ENCODE measurements at places on chromosomes 12 and 14. TPM values are rescaled to one million over a fixed set of nuclear protein-coding genes. Genes with fewer than 3 reads are reported as not detected.

The ARMH4 gene
- 15.6 TPM for polyA plus RNA-seq

The METTL3 gene
- 96.1 TPM for polyA plus RNA-seq

The RASAL1 gene
- 0.27 TPM for polyA plus RNA-seq

The DTD2 gene
- polyA plus RNA-seq = 21.7 TPM

DNA sequence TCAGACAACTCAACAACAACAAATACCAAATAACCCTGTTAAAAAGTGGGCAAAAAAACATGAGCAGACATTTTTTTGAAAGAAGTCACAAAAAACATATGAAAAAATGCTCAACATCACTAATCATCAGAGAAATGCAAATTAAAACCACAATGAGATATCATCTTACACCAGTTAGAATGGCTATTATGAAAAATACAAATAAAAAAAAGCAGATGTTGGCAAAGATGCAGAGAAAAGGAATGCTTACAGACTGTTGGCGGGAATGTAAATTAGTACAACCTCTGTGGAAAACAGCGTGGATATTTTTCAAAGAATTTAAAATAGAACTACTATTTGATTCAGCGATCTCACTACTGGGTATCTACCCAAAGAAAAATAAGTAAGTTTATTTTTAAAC, 114.0 kb downstream of the SLC38A4 start:
- H3K4me1 ChIP-seq = no peaks in the 10 kb centered on the region
- no peaks in the 10 kb centered on the region for H3K27me3 ChIP-seq
- no peak for DNase-seq
- H3K36me3 ChIP-seq = no peaks in the 10 kb centered on the region
- no peak overlapping the region for H3K4me3 ChIP-seq

GRCh38 chr12:131912518-131913274, 16.4 kb upstream of the PUS1 start:
- peak; percentile 63 for DNase-seq
- H3K27ac ChIP-seq = no peak overlapping the region
- H3K36me3 ChIP-seq = peaks cover 97% of the 10 kb centered on the region

DNA sequence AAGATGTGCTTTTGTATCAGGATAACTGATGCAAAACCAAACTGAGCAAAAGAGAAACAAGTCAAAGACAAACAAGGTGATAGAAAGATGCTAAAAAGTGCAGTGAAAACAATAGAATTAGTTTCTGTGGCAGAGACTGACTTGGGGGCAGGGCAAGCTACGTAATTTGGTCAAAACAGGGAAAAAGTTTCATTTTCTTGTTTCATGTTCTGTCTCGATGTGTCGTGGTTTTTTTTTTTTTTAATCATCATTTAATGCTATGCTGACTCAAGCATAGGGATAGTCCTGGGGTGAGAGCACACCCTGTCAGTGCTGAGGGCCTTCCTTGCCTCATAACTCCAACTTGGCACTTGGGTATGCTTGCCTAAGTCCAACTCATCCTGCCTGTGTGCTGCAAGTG, 144.1 kb upstream of the PTPRQ start:
- H3K4me1 ChIP-seq = no peaks in the 10 kb centered on the region
- no peaks in the 10 kb centered on the region for H3K27me3 ChIP-seq
- no peaks in the 10 kb centered on the region for H3K36me3 ChIP-seq
- H3K4me3 ChIP-seq = no peak overlapping the region

GRCh38 chr14:22147716-22148115, 441.3 kb downstream of the DAD1 start:
- DNase-seq = no peak
- no peaks in the 10 kb centered on the region for H3K27me3 ChIP-seq

DNA sequence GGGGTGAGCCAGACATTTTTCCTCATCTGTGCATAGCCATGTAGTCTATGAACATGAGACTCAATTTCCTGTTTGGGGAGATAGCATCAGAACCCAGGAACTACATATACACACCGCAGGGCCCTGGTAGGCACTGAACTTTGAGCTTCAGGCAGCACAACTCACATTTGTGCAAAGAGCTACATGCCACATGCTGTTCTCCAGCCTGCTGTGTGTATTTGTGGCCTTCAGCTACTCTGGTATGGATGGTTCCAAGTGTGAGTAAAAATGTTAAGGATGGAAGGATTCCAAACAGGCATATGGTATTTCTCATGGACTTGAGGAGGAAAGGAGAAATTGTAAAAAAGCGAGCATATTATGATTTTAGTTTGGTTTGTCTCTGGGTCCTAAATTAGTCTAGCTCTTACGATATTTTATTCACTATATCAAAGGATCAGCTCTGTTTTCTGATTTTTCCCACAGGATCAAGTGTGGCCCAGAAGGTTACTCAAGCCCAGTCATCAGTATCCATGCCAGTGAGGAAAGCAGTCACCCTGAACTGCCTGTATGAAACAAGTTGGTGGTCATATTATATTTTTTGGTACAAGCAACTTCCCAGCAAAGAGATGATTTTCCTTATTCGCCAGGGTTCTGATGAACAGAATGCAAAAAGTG, 422.4 kb upstream of the OR4E1 start:
- no peak overlapping the region for H3K4me3 ChIP-seq
- no peak overlapping the region for H3K27ac ChIP-seq
- H3K4me1 ChIP-seq = no peaks in the 10 kb centered on the region

DNA sequence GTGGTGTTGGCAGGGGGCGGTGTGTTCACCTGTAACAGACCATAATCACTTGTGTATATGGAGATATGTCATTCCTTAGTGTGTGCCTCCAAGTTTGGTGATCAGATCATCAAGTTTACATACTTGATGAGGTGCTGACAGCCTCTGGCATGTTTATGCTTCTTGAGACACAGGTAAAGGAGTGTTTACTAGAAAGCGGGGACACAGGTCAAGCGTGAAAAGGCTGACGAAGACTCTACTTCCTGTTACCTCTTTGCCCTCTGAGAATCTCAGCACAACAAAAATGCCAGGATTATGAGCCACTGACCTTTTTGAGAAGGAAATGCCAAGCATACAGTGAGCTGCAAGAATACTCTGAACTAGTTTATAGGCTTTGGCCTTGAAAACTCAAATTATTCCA, 29.6 kb downstream of the PRDM4 start:
- no peaks in the 10 kb centered on the region for H3K27me3 ChIP-seq
- no peak overlapping the region for H3K4me3 ChIP-seq
- no peak for DNase-seq
- no peaks in the 10 kb centered on the region for H3K4me1 ChIP-seq
- H3K27ac ChIP-seq = no peak overlapping the region

DNA sequence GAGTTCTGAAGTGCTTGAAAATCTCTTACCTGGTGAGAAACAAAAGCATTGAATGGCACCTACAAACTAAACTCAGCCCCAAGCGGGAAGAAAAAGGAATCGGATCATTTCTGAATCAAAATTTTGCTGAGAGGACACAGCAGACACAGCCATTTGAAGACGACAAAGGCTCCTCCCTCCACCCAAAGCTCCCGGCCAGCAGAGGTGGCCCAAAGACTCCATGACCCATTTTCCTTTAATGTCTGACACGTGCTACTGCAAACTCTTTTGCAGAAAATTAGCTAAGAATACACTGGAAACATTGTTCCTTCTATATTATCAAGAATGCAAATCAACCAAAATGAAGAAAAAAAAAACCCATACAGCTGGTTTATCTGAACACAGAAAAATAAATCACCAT, 85.9 kb upstream of the FOXN3 start:
- H3K4me3 ChIP-seq = no peak overlapping the region
- no peaks in the 10 kb centered on the region for H3K36me3 ChIP-seq
- H3K4me1 ChIP-seq = no peaks in the 10 kb centered on the region
- no peak overlapping the region for H3K27ac ChIP-seq
- no peaks in the 10 kb centered on the region for H3K27me3 ChIP-seq

DNA sequence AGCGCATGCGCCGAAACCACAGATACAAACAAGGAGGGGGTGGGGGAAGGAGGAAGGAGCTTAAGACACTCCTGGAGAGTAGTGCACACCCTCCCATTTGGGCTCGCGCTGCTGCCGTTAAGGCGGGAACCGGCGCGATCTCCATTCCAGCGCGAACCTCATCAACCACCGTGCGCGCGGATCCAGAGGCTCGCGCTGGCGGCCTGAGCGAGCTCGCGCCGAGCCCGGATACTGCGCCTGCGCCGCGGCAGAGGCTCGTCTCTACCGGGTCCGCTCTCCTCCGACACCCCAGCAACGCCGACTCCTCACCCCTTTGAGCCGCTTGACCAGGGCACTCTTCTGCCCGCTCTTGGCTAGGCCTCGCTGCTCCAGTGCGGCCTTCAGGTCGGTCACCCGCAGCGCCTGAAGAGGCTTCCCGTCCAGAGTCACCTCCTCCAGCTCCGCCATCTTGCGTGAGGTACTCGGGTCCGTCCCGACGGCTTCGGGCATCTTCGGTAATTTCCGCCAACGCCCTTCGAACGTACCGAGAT, at the start of gene ACIN1:
Gene ACIN1 (minus strand): TSS at position 471 of the 530 bp plus-strand sequence. CDS start 24 bp downstream, at position 447.
- H3K4me1 ChIP-seq = peaks cover 15% of the 10 kb centered on the region
- peak; percentile 87 for DNase-seq
- no peaks in the 10 kb centered on the region for H3K36me3 ChIP-seq
- no peaks in the 10 kb centered on the region for H3K27me3 ChIP-seq

DNA sequence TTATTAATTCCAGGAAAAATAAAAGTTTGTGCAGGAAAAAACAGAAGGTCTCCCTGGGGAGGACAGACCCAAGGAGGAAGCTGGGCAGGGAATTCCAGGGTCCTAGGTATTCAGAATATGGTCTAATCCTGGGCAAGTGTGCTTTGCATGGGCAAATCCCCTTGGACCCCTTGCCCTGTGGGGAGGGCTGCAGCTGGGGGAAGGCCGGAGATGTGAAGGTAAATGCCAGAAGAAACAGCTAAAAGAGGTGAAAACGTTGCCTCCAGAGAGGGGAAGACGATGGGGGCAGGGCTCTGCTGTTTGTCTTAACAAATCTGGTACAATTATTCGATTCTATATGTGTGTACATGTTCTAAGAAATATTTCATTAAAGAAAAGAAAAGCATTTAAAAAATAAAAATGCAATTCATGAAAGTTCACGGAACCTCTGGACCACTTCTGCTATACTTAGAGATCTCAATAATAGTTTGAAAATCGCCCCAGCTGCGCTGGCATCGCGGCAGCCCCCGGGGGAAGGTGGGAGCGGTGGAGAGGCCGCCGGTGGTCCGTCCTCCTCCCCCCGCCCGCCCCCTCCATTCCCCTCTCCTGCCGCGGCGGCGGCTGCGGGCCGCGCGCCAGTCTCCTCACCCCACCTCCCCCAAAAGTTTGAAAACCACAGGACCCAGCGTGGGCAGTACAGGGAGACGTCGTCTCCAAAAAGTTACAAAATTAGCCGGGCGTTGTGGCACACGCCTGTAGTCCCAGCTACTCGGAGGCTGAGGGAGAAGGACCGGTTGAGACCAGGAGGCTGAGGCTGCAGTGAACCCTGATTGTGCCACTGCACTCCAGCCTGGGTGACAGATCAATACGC, 1.5 kb upstream of the PRPF40B start:
- peak overlapping the region; percentile 77 for H3K27ac ChIP-seq
- H3K27me3 ChIP-seq = no peaks in the 10 kb centered on the region
- H3K4me1 ChIP-seq = peaks cover 11% of the 10 kb centered on the region
- peak overlapping the region; percentile 46 for H3K4me3 ChIP-seq
- no peak for DNase-seq

DNA sequence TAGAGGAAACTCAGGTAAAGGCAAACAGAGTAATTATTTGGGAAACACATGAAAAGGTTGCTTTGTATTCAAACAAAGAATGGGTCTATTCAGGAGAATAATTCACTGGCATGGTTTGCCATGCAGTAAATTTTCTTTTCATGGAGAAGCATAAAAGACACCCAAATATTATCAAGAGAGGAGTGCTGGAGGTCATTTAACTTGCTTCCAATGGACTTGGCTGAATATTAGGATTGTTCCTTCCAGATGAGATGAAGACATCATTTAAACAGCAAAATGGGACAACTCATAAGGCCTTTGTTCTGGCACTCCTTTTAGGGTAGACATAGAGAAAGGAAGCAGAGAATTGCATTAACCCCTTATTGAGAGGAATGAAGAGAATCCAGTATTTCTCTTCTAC, 38.7 kb downstream of the WIF1 start:
- H3K27me3 ChIP-seq = no peaks in the 10 kb centered on the region
- no peak overlapping the region for H3K27ac ChIP-seq
- H3K4me1 ChIP-seq = no peaks in the 10 kb centered on the region

GRCh38 chr12:118526255-118527095, 150.1 kb downstream of the SUDS3 start:
- H3K4me3 ChIP-seq = no peak overlapping the region
- no peaks in the 10 kb centered on the region for H3K4me1 ChIP-seq
- no peaks in the 10 kb centered on the region for H3K36me3 ChIP-seq
- H3K27me3 ChIP-seq = no peaks in the 10 kb centered on the region

GRCh38 chr14:22122227-22122818, 448.7 kb upstream of the OR4E1 start:
- DNase-seq = no peak
- no peaks in the 10 kb centered on the region for H3K27me3 ChIP-seq
- no peak overlapping the region for H3K27ac ChIP-seq
- no peaks in the 10 kb centered on the region for H3K36me3 ChIP-seq
- no peaks in the 10 kb centered on the region for H3K4me1 ChIP-seq

- H3K36me3 ChIP-seq = no peaks in the 10 kb centered on the region
- H3K4me1 ChIP-seq = peaks cover 3% of the 10 kb centered on the region
- no peak overlapping the region for H3K27ac ChIP-seq
- H3K4me3 ChIP-seq = no peak overlapping the region
These were observed 31.2 kb upstream of the DYNC1H1 start for GRCh38 chr14:101933209-101933608.

- H3K36me3 ChIP-seq = no peaks in the 10 kb centered on the region
- no peaks in the 10 kb centered on the region for H3K4me1 ChIP-seq
- peak; percentile 52 for DNase-seq
- no peak overlapping the region for H3K27ac ChIP-seq
- H3K27me3 ChIP-seq = no peaks in the 10 kb centered on the region
- no peak overlapping the region for H3K4me3 ChIP-seq
These were observed 1176.7 kb upstream of the SEL1L start for GRCh38 chr14:82710267-82710841.

GRCh38 chr12:64669270-64669842, 59.1 kb downstream of the RASSF3 start:
- H3K36me3 ChIP-seq = no peaks in the 10 kb centered on the region
- peaks cover 98% of the 10 kb centered on the region for H3K4me1 ChIP-seq
- H3K27ac ChIP-seq = peak overlapping the region; percentile 72
- peak overlapping the region; percentile 17 for H3K4me3 ChIP-seq
- no peaks in the 10 kb centered on the region for H3K27me3 ChIP-seq
- no peak for DNase-seq

GRCh38 chr12:67890726-67891258, 98.5 kb upstream of the IFNG-AS1 start:
- no peaks in the 10 kb centered on the region for H3K36me3 ChIP-seq
- no peak overlapping the region for H3K4me3 ChIP-seq
- DNase-seq = no peak
- H3K27me3 ChIP-seq = no peaks in the 10 kb centered on the region
- H3K4me1 ChIP-seq = no peaks in the 10 kb centered on the region

GRCh38 chr12:73514672-73515071, 1023.0 kb upstream of the ATXN7L3B start:
- no peak overlapping the region for H3K27ac ChIP-seq
- DNase-seq = no peak
- H3K27me3 ChIP-seq = no peaks in the 10 kb centered on the region

DNA sequence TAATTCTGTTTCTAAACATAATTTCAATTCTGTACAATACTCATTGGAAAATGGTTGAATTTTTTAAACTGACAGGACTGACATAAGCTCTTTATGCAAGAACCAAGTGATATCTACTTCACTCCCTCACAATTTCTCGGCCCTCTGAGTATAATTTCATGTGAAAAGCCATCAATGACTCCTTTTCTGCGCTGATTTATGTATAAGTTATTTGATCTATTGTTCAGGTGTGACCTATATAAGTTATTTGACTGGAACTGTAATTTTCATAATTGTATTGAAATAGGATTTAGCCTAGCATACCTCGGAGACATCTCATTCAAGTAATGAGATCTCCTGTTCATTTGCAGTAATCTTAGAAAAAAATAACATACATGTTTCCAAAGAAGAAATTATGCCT, 184.4 kb downstream of the SYT1 start:
- no peak for DNase-seq
- H3K36me3 ChIP-seq = no peaks in the 10 kb centered on the region
- H3K4me1 ChIP-seq = no peaks in the 10 kb centered on the region
